Glutamatergic neuron (in vitro differentiated cells): ENCODE measurements at places on chromosomes 2 and 18. TPM values are rescaled to one million over a fixed set of nuclear protein-coding genes. Genes with fewer than 3 reads are reported as not detected.

DNA sequence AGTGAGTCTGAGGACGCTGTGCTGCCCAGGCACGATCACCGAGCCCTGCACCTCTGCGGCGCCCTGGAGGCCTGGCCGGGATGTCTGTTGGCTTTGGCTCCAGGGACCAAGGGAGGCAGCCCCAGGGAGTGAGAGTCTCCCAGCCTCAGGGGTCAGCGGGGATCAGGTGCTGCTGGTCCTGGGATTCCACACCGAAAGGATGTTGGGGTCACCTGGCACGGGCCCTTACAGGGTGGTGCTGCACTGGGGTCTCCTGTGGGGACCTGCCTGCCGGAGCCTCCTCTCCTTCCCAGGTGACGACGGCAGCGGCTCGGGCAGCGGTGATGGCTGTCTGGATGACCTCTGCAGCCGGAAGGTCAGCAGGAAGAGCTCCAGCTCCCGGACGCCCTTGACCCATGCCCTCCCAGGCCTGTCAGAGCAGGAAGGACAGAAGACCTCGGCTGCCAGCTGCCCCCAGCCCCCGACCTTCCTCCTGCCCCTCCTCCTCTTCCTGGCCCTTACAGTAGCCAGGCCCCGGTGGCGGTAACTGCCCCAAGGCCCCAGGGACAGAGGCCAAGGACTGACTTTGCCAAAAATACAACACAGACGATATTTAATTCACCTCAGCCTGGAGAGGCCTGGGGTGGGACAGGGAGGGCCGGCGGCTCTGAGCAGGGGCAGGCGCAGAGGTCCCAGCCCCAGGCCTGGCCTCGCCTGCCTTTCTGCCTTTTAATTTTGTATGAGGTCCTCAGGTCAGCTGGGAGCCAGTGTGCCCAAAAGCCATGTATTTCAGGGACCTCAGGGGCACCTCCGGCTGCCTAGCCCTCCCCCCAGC lies 30.5 kb downstream of the GPC1 start:
- peaks cover 6% of the 10 kb centered on the region for H3K36me3 ChIP-seq
- peaks cover 29% of the 10 kb centered on the region for H3K27me3 ChIP-seq
- no peak overlapping the region for H3K27ac ChIP-seq
- peak; percentile 21 for DNase-seq
- H3K4me1 ChIP-seq: peaks cover 2% of the 10 kb centered on the region
- no peak overlapping the region for H3K4me3 ChIP-seq

GRCh38 chr2:74029714-74030397 lies 45.1 kb downstream of the TET3 start:
- H3K4me1 ChIP-seq: peaks cover 58% of the 10 kb centered on the region
- H3K36me3 ChIP-seq: no peaks in the 10 kb centered on the region
- H3K4me3 ChIP-seq: no peak overlapping the region
- DNase-seq: no peak
- peaks cover 10% of the 10 kb centered on the region for H3K27me3 ChIP-seq
- H3K27ac ChIP-seq: no peak overlapping the region

TAF4B gene
- 1.4 TPM for total RNA-seq

NOSTRIN gene
- not detected for total RNA-seq
